ENCODE measurements at places on chromosomes 1 and 21.
A peak's percentile ranks its signal among the peaks of the same experiment; 100 is the strongest.

GRCh38 chr1:89407360-89407759, 43.5 kb downstream of the GBP6 start:
- no peak for DNase-seq

DNA sequence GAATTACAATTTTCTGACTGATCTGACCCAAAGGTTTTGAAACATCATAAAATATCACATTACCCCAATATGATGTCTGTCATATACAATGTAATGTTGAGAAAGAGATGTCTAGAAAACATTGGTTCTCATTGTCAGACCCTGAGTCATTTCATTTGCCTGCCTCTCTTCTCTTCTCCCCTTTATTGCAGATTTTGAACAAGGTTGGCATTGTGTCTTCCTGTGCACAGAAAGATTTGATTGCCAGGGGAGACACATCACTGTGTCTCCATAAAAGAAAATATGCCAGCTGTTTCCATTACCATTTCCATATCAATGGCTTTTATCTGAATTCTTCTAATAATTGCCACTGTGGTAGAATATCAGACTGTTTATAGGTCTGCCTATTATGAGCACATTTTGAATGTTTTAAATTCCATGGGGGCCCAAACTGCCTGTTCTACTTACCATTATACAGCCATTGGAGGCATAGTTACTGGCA, 65.6 kb downstream of the IFI44 start:
- DNase-seq: no peak

- DNase-seq: peak; percentile 71
Measured at GRCh38 chr1:111499026-111499785, 4.2 kb downstream of the ADORA3 start.

GRCh38 chr1:176770066-176770465, 307.1 kb downstream of the PAPPA2 start:
- DNase-seq: no peak

DNA sequence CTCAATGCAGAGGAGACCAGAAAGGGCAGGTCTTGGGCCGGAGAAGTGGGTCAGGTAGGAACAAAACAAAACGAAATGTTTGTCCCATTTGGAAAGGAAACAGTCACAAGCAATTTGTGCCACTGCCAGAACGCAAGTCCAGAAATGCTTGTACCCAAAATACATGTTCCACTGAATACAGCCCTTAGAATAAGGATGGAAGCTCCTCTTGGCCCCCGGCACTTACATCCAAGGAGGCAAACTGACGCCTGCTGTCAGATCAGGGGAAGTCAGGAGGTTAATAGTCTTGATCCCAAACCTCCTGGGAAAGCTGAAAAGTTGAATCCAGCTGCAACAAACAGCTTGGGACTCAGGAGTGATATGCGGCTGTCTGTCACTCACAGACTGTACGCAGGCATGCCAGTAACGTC, 75.9 kb upstream of the GALNT2 start:
- DNase-seq: no peak

GRCh38 chr1:26690576-26691031, 5.2 kb upstream of the ARID1A start:
- no peak for DNase-seq

DNA sequence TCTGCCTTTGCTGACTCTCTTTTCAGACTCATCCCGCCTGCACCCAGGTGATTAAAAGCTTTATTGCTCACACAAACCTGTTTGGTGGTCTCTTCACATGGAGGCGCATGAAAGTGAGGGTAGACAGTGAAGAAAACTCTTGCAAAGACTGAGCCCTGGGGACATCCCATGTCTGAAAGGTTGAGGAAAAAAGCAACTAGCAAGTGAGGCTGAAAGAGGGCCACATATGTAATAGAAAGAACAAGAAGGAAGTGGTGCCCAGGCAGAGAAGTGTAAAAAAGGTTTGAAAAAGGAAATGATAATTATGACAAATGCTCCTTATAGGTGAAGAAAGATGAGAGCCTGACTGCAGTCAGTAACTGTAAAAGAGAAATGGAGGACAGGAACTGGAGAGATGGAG, 115.9 kb upstream of the NEK7 start:
- DNase-seq: no peak

DNA sequence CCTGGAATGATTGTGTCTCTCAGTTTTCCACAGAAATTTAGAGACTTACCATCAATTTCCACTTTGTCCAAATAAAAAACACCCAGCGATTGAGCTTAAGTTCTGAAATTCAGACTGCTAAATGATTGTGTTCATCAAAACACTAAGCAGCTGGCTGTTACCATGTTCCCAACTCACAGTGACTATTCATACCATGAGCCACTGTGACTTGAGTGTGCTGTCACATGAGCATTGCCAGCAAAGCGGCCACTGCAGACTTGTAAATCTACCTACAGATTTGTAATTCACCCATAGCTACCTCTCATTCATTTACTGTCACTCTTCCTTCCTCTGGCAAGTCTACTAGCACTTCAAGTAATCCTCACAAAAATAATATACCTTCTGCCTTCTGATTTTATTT, 17.2 kb upstream of the PRKAB2 start:
- no peak for DNase-seq

GRCh38 chr1:12052008-12052573, 11.0 kb upstream of the TNFRSF8 start:
- DNase-seq: peak; percentile 38

DNA sequence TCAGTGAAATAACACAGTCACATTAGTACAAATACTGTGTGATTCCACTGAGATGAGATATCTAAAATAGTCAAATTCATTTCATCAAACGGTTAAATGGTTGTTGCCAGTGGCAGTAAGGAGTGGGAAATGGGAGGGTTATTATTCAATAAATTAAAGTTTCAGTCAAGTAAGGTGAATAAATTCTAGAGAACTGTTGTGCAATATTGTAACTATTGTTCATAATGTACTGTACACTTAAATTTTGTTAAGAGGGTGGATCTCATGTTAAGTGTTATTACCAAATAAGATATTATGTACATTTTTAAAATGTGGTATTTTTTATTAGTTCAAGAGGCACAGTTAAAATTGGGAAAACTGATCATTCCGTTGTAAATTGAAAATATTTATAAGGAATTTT, 463.3 kb upstream of the BRINP3 start:
- no peak for DNase-seq

DNA sequence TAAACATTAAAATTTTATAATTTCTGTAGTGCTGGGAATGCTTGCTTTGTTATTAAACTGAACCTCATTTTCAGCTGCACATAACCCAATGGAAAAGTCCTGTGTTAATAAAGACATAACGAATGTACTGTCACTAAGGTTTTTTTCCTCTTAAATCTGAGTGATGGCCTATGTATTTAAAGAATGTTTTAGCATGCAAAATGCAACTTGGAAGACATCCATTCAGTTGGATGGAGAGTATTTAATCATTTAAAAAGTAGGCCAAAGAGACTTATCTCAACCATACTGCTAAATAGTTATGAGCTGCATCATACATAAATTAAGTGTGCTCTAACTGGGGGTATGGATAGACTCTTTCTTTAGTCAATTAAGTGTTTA, 48.5 kb downstream of the RWDD3 start:
- no peak for DNase-seq

DNA sequence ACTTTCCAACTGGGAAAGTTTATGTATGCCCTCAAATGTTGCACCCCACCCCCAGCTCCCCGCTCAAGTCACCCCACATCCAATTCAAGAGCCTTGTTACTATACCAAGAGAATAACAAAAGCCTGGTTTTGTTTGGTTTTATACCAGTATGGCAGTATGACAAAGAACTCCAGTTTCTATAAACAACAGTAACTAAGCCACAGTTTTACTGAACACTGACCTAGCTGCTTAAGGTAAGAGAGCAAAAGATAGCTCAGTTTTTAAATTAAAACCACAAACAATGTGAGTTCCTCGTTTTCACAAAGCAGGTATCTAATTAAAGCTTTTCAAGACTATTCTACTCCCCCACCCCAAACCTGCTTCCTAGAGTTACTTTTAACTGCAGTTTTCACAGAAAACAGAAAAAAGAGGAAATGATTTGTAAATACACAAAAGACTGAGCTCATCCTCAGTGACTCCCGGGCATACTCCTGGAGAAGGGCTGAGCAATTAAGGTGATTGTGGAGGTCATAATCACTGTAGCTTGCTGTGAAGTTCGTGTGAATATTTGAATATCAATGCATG, 59.3 kb upstream of the LHX8 start:
- DNase-seq: no peak

- DNase-seq: peak; percentile 31
Measured at GRCh38 chr1:152107984-152108881, 7.0 kb downstream of the TCHH start.

DNA sequence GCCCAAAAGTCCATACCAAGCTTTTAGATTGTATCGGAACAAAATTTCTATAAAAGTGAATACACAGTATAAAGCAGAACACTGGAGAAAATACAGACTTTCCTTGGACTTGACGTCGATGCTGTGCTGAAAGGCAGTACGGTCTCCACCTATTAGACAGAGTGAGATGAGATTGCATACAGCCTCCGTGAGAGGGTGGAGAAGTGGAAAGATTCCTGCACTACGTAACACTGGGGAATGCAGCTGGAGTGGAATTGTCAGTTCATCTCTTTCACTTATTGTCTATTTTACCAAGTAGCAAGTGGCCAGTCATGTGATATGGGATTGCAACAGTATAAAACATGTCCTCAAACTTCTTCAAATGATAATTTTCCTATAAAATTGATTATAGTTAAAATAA, 209.5 kb downstream of the ZP4 start:
- DNase-seq: no peak

DNA sequence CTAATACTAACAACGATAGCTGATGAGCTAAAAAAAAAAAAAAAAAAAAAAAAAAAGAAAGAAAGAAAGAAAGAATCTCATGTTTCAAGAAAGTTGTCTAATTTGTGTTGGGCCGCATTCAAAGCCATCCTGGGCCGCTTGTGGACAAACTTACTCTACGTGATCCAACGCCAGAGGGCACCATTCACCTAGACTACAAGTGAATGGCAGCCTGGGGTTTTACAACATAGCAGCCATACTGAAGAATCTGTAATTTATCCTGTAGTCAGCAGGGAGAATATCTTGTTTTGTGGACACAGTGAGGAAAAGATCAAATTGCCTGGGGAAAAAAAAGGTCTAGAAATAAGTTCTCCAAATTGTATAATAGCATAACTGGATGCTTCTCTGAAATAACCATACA, 47.0 kb downstream of the CYP2J2 start:
- DNase-seq: peak; percentile 51

DNA sequence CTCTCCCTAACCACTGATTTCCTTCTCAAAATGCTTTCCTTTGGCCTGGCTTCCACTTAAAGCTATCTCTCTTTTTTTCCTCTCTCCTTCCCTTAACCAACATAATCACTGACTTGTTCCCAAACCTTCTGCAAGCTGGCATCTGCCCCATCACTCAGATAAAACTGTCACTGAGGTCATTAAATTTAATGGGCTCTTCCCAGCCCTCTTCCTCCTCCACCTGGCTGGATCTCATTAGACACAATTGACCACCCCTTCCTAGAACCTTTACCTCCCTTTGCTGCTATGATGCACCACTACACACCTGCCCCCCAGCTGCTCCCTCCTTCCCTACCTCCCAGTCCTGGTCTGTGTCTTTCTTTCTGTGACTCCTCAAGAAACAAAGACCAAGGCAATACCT, 44.0 kb upstream of the GJB5 start:
- DNase-seq: no peak
